ENCODE measurements at places on chromosomes 5 and 9. TPM values are rescaled to one million over a fixed set of nuclear protein-coding genes. Genes with fewer than 3 reads are reported as not detected.

- no peaks in the 10 kb centered on the region for H3K36me3 ChIP-seq
- H3K4me3 ChIP-seq: no peak overlapping the region
- no peak overlapping the region for H3K27ac ChIP-seq
- H3K4me1 ChIP-seq: peaks cover 9% of the 10 kb centered on the region
Measured at GRCh38 chr5:68431186-68431585, 215.6 kb downstream of the PIK3R1 start.

DNA sequence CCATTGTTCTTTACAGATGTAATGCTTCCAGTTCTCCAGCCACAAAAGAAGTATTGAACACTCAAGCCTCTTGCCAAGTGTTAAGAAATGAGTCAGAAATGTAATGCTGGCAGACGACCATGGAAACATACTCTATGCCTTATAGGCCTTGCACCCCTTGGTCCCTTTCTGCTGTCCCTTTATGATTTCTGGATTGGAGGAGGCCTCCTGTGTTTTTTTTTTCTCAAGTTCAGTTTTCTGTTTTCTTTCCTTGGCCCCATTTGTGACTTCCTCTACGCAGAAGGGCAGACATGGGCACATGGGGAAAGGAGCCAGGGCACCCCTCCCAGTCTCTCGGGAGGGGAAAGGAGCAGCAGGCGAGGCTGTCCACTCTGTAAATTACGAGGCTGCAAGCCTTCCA is 53.4 kb downstream of the SNX18 start:
- H3K27me3 ChIP-seq: no peaks in the 10 kb centered on the region
- H3K27ac ChIP-seq: no peak overlapping the region
- no peaks in the 10 kb centered on the region for H3K36me3 ChIP-seq
- DNase-seq: no peak
- peaks cover 4% of the 10 kb centered on the region for H3K4me1 ChIP-seq

DNA sequence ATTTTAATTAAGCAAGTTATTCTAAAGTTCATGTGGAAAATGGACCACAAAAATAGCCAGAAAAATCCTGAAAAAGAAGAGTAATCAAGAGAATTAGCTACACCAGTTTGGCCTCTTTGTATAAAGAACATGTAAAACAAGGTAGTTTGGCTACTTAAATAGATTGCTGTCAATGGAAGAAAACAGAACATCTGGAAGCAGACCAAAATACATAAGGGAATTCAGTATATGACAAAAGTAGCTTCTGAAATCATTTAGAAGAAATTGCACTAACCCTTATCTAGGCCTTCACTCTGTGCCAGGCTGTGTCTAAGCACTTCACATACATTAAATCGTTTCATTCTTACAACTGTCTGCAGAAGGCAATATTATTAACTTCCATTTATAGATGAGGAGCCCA is 156.6 kb downstream of the PRDM6 start:
- H3K4me1 ChIP-seq: peaks cover 34% of the 10 kb centered on the region
- H3K4me3 ChIP-seq: no peak overlapping the region
- no peak for DNase-seq
- peaks cover 16% of the 10 kb centered on the region for H3K36me3 ChIP-seq
- H3K27me3 ChIP-seq: no peaks in the 10 kb centered on the region
- no peak overlapping the region for H3K27ac ChIP-seq

DNA sequence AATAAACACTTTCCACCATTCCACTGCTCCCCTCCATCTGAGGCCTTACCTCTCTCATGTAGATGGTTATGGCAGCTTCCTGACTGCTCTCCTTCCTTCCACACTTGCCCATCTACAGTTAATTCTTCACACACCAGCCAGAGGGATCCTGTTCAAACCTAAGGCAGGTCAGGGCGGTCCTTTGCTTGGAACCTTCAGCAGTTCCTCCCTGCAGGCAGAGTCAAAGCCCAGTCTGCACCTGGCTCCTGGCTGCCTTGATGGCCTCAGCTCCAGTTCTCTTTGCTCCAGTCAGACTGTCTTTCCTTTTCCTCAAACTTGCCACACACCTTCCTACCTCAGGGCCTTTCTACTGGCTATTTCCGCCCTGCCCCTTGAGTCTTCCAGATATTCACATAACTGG is 30.2 kb upstream of the NR3C1 start:
- peaks cover 22% of the 10 kb centered on the region for H3K4me1 ChIP-seq
- no peak overlapping the region for H3K27ac ChIP-seq

The EIF4E1B gene
- 1.1 TPM for total RNA-seq

The ANKRD33B gene
- 5.9 TPM for total RNA-seq

The GRM6 gene
- total RNA-seq: 0.05 TPM

All from WTC11 (cell line).